ENCODE measurements at places on chromosomes 3 and 15.

DNA sequence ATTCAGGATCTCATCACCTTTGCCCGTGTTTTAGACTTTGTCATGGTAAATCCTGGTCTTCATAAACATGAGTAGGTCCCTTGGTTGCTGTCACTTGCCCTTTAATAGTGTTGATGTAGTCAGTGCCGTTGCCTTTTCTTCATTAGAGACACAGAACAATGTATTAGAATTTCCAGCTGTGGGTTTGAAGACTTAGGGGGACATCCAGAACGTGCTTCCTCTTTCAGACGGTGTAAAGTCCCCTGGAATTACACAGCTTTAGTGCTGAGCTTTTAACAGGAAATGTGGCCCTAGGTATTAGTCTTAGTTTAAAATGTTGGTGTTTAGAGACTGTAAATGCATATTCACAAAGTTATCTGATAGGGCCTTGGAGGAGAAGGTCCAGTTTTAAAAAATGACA lies 8.8 kb upstream of the LRCH3 start:
- no peak for DNase-seq

- DNase-seq, result no peak
Measured at GRCh38 chr3:177251755-177252154, 54.5 kb upstream of the TBL1XR1 start.

DNA sequence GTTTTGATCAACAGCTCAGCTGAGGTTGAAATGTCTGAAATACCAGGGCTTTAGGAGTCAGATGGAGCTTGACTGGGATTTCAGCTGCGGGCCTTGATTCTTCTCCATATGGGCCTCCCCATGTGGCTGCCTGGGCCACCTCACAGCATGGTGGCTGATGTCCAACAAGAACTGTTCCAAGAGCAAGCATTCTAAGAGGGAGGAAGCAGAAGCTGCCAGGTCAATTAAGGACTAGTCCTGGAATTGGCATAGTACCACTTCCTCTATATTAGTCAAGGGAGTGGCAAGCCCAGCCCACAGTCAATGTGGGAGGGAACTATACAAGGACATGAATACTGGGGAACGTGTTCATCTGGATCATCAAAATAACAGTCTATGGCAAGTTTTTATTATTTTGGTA lies 181.7 kb upstream of the ANKRD28 start:
- DNase-seq, result no peak

GRCh38 chr3:4766263-4766662 lies 213.0 kb upstream of the BHLHE40 start:
- DNase-seq, result no peak

DNA sequence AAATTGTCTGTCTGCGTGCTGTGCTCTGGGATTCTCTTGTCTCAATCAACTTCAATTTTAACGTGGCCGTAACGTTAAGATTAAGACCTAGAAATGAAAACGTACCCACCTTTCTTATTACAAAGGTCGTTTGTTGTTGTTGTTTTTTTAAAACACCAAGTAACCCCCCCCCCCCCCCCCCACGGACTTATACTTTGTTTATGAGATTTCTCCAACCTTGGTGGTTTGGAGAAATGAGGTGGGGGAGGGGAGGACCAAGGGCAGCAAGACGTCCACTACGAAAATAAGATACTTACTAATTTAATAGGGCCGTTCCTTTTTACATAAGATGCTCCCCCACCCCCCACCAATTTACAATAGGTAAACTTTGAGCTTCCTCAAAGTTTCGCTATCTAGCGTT lies 244.4 kb upstream of the TOPAZ1 start:
- DNase-seq, result no peak

DNA sequence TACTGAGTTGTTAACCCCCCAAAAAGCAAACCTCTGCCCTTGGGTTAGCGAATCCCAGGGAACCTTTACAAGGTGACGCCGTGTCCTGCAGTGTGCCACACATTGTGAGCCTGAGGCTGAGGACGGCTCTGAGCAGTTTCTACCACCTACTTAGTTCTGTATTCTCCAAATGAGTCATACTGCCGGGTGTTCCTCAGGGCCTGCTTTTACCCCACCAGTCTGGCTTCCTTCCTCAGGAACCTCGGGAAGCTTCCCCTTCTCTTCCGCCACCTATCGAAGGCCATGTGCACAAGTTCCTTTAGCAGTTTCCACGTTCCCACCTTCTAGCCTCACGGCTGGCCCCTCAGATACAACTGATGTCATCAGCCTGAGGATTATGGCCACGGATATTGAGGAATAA lies 384.0 kb upstream of the TPM1 start:
- no peak for DNase-seq

DNA sequence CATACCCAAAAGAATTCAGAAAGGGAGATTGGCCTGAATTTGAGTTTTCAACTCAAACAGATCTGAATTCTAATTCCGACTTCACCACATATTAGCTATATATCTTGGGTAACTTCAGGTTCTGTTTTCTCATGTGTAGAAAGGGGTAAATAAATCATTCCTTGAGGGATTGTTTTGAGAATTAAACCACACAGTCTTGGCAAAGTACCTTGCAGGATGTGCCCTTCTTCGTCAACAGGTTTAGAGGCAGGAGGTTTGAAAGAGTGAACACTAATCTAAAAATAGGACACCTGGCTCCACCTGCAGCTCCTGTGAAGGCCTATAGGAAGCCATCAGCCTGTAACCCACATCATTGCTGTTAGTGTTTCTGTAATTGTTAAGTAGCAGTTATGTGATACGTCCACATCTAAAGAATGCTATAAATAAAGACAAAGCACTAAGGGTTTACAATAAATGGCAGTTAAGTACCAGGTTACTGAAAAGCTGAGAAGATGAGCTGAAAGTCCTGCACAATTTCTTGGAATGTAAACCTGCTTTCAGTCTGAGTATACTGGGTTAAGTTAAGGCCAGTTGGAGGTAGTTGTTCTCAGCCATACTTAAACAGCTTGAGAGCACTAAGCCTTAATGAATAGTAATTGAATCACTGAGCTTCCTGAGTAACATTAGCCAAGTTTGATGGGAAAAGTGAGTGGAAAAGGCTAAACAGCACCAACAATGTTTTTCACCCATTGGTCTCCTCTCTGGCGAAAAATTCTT lies 6.0 kb downstream of the CCDC80 start:
- DNase-seq, result no peak

DNA sequence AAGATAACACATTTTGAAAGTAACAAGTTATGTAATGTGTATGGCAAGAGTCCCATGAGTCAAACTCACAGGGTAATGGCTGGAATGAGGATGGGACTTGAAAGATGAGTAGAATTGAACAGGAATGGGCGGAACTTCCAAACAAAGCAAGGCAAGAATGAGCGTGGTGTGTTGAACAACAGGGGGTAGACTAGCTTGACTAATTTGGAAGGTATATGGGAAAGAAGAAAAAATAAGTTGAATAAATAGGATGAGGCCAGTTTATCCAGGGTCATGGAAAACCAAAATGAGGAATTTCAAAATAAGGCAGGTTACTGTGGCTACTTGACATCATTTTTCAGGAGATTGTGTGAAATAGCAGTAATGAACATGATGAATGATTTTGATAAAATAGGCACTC lies 2.5 kb upstream of the DPH6 start:
- DNase-seq, result no peak

DNA sequence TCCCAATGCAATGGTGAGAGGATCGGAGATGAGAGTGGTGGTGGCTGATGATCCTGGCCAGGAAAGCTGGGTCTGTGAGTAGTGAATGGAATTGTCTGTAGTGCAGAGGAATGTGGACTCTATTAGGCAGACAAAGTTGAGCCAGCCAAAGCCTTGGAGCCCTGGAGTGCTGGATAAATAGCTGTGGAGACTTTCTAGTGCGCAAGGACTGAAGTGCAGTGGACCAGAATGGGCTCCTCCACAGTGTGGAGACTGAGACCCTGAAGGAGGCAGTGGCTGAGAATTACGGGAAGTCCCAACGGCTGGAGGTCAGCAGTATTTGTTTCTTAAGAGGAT lies 874 bp downstream of the ZNF662 start:
- DNase-seq, result no peak

GRCh38 chr3:194541483-194541882 lies 54.7 kb upstream of the ATP13A3 start:
- no peak for DNase-seq

GRCh38 chr3:171770689-171771620 lies 39.3 kb downstream of the PLD1 start:
- peak; percentile 69 for DNase-seq
